ENCODE measurements at places on chromosomes 6 and 20.

GRCh38 chr20:41360831-41361756 is 5.5 kb downstream of the EMILIN3 start:
- DNase-seq = no peak

DNA sequence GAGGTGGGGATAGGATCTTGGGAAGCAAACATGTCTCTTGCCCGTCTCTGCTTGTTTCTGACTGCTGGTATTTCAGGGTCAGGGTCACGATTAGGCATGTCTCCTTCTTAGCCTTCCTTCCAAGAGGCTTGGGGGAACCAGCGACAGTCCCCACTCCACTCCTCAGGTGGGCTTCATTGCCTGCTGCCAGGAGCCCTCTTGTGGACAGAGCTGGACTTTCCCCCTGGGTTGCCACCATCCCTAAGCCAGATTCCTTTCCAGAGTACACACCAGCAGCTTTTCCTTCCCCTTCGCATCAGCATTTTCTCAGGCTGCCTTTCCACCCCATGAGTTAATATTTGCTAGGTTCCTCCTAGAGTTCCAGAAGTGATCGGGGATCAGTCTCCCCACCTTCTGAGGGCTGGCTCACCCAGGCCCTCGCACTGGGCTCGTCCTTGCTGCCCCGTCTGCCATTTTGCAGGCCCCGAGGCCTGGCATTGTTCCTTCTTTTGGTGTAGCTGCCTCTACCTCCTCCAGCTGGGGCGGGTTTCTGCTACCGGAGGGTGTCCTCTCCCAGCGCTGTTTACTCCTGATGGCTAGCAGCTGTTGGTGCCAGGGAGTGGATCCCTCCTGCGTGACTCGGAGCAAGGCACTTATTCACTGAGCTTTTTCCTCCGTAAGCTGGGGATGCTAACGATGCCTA is 8.8 kb upstream of the C20orf144 start:
- peak; percentile 58 for DNase-seq

GRCh38 chr20:921068-921467 is 4.9 kb upstream of the ANGPT4 start:
- DNase-seq = no peak

- no peak for DNase-seq
Measured at GRCh38 chr20:14193885-14194284, 143.5 kb downstream of the FLRT3 start.

GRCh38 chr6:4777394-4777935 is 1.3 kb downstream of the CDYL start:
- peak; percentile 55 for DNase-seq

DNA sequence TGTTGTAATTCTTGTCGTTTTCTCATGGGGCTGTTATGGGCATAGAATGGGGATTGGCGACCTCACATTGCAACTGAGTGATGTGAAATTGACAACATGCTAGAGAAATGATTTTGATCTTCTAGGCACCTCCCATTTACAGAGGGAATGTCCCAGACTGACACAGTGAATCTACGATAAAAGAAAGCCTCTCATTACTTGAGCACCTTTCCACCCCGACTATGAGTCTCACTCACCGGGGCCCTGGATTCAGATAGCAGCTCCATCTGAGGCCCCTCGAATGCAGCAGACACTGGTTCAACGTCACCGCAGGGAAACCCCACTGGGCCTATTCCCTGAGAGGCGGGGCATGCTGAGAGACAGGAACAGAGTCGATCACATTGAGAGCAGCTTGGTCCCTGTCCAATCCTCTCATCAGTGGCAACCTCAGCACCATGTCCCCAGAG is 49.1 kb downstream of the NFATC2 start:
- DNase-seq = no peak

DNA sequence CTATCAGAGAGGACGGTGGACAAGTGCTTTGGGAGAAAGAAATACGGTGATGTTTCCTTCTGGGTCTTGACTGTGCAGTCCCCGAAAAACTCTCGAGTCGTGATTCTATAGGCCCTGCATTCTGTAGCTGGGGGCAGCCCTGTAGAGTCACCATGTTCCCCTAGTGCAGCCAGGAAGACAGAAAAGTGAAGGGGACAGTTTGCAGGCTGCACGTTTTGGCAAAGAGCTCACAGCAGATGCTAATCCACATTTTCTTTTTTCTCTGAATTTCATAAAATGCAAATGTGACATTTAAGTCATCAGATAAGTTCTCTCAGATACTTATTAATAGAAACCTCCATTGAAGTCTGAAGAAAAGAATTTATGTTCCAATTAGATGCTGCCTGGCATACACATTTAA is 19.5 kb downstream of the SPATS1 start:
- no peak for DNase-seq

DNA sequence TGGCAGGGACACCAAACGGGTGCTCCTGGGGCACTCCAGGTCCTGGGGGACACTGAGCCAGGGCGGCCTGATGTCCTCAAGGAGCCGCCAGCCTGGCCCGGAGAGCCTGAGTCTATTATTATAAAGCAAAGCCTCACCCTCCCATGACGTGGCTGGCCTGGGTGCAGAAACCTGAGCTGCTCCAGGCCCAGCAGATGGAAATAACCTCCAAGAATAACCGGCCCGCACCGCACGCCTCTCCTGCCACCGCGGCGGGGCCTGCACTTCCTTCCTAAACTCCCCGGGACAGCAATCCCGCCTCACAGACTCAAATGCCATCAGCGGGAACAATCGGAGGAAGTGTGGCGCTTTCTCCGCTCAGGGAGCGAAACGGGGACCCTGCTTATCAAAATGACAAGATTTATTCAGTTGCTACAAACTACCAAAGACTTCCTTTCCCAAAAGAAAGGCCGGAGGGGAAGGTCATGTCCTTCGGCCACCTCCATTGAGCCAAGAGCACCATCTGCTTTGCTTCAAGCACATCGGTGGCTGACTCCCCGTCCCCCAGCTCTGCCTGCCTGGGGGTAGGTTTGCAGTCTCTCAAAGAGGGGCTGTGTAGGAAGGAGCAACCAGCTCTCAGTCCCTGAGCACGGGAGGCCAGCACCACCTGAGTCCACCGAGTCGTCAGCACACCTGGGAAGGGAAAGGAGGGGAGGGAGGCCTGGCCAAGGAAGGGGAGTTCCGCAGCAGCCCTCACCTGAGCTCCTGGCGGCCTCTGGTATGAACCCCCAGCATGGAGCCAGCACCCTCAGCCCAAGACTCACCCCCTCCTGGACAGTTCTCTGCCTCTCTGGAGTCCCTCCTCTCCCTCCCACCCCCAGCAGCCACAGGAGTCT is 78.6 kb upstream of the QKI start:
- no peak for DNase-seq

- no peak for DNase-seq
Measured at GRCh38 chr6:121668259-121668658, 232.8 kb downstream of the GJA1 start.

DNA sequence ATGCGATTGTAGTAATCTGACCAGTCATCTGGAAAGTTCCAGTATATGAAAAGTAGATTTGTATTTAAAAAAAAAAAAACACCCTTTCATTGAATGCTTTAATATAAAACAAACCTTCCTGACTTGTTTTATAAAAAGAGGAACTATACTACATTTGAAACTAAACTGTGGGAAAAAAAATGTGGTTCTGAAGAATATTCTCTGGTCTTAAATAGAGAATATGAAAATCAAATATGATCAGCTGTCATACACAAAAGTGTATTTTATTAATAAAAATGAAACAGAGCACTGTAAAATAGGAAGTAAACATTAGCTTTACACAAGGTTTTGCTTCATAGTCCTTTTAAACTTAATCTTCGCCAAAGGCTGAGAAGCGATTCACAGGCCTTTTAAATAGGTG is 25.3 kb upstream of the CD83 start:
- DNase-seq = no peak

GRCh38 chr6:1515280-1515679 is 94.4 kb upstream of the FOXC1 start:
- no peak for DNase-seq

GRCh38 chr6:91523511-91523910 is 936.6 kb upstream of the MAP3K7 start:
- no peak for DNase-seq

DNA sequence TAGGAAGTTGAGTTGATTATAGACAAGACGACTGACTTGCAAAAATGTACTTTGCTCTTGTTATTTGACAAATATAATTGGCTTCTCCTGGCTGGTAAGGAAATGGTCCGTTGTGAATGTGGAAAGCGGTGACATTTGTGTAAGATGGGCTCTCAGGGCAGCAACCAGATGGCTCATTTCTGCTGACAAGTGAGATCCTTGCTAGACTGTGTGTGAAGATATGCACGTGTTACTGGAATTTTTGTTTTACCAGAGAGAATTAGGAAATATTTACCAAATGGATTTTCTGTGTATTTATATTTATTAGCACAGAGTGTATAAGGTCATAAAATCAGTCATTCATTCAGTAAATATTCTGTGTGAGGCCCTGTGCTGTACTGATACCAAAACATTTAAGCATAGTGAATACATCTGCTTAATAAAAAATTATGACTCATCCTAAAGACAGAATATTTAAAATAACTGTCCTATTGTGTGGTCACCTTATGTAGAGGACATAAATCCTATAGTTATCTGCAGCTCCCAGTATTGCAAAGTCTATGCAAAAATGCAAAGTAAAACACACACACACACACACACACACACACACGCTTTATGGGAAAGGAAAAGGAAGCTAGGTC is 109.9 kb upstream of the ASF1A start:
- DNase-seq = no peak

DNA sequence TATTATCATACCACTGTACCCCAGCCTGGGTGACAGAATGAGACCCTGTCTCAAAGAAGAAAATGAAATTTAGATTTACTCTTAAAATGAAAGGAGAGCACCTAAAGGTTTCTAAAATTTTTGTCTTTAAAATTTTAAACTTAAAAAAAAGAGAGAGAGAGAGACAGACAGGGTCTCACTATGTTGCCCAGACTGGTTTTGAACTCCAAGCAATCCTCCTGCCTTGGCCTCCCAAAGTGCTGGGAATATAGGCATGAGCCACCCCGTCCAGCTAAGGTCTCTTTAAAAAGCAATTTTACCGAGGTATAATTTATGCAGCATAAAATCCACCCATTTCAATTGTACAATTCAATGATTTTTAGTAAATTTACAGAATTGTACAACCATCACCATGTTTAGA is 33.2 kb downstream of the ILRUN start:
- no peak for DNase-seq

DNA sequence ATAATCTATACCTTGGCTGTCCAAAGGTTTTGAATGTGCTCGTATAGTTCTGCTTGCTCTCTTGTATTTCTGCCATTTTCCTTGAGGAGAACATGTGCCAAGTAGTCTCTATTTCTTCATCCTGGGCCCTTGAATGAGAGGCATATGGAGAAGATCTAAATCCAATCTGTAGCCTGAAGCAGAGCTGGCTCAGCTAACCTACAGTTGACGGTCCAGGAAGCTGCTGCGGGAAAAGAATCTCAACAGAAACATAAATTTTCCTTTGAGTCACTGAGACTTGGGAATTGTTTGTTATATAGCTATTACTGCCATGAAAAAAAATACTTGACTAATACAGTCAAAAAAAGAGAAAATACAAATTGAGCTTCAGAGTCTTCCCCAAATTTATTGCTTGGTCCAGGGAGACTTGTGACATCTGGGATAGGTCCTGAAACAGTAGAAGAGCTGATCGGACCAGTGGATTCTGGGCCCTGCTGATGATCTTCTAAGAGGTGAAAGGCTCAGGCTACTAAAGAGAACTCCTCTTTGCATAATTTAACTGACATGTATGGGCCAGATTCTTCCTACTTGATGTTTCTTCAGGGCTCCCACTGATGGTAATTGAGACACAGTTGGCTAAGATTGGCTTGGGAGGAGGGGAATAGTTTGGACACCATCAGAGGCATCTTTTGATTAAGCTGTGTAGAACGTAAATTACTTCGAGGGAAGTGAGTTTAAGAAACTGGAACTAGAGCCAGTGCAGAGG is 29.9 kb upstream of the PLCB4 start:
- no peak for DNase-seq

DNA sequence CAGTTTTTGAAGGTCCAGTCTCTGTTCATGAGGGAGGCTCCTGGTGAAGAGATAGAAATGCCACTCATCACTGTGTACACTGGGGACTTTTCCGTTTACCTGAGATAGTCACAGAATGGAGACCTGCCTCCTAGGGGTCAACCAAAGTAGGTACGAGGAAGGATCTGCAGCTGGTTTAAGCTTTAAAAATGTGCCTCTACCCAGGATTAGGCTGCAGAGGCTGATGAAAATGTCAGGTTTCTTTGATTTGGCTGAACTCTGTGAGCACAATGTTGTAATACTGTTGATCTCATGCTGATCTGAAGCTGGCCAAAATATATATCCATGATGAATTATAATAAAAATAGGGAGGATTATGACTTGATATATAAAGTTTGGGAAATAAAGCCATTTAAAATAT is 182.7 kb downstream of the ADAT2 start:
- no peak for DNase-seq

DNA sequence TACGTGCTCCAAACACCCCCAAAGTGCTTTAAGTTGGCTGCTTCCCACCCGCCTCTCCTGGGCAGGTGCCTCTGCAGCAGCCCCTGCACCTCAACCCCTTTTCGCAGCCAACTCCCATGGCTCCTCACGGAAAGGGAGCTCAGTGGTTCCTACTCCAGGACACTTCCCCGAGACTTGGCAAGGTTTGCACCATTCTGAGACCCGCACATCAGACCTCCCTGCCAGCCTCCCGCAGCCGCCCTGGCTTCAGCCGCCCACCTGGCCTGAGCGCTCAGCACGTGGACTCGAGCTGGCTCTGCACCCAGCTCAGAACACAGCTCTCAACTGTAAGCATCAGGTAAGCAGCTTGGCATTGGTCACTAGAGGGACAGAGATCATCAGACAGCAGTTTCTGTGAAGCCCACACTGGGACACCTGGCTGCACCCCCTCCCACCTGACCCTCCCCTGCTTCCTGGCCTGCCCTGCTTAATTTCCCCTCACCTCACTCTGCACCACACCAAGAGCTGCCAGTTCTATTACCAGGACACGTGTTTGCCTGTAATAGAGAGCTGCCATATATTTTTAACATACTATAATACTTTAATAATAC is 28.5 kb downstream of the GMDS start:
- DNase-seq = no peak

DNA sequence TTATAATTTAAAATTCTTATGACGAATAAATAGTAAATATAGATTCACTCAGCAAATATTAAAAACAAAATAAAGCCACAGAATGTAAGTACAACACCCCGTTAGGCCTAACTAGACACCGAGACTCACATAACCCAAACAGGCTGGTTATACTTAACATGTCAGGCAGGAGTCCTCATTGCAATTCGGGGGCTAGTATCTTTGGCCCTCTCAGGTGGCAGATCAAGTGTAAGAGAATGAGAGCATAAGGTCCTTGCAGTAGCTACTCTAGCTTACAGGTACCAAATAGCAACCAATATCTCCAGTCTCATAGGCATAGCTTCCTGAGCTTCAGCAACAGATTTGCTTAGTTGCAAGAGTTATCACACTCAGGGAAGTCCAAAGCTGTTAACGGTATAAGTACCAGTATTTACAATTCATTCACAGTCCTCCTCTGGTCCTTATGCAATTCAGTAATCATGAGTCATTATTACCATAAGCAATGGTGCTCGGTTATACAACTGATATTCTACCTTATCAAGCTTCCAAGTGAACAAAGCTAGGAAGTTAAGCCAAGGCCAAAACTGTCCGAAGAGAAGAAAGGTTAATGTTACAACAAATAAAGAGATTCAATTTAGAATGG is 20.1 kb downstream of the REV3L start:
- peak; percentile 37 for DNase-seq

- DNase-seq = no peak
Measured at GRCh38 chr20:44650771-44651433, 597 bp downstream of the ADA start.

GRCh38 chr6:143174951-143175350 is 114.3 kb downstream of the AIG1 start:
- no peak for DNase-seq

GRCh38 chr6:150269857-150270223 is 99.0 kb upstream of the IYD start:
- DNase-seq = no peak

Measured in hematopoietic multipotent progenitor cell treated with erythropoietin and hydrocortisone succinate and interleukin-3 and kit ligand, for 17 days (in vitro differentiated cells).